ENCODE measurements at places on chromosomes 16 and 17. TPM values are rescaled to one million over a fixed set of nuclear protein-coding genes. Genes with fewer than 3 reads are reported as not detected.

Gene TPSG1
- not detected for total RNA-seq

GRCh38 chr17:50629902-50630301, 4.8 kb upstream of the ABCC3 start:
- DNase-seq = no peak

Gene PNMT
- total RNA-seq = 0.35 TPM

DNA sequence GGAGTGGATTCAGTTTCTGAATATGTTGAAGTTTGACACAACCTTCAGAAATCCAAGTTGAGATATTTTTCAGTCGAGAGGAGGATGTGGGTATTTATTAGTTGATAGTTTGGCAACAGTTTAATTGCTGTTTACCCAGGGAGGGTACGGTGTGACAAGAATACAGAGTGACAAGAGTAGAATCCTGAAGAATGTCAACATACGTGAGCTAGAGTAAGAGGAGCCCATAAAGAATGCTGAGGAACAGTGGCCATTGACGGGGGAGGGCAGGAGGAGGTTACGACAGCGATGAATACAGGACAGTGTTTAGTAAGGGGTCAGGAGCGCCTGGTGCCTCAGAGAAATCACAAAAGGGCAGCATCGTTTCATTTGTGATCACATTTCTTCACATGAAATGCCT, 76.5 kb downstream of the AATF start:
- DNase-seq = no peak

DNA sequence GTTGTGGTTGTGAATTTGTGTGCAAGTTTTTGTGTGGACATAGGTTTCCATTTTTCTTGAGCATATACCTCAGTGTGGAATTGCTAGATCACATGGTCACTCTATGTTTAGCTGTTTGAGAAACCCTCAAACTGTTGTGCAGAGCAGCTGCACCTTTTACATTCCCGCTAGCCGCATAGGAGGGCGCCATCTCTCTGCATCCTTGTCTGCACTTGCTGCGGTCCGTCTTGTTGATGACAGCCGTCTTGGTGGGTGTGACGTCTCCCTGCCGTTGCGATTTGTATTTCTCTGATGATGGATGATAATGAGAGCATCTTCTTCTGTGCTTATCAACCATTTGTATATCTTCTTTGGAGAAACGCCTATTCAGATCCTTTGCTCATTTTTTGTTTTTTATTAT, 25.1 kb upstream of the IL17C start:
- DNase-seq = no peak

GRCh38 chr16:78761427-78761826, 662.0 kb downstream of the WWOX start:
- no peak for DNase-seq

DNA sequence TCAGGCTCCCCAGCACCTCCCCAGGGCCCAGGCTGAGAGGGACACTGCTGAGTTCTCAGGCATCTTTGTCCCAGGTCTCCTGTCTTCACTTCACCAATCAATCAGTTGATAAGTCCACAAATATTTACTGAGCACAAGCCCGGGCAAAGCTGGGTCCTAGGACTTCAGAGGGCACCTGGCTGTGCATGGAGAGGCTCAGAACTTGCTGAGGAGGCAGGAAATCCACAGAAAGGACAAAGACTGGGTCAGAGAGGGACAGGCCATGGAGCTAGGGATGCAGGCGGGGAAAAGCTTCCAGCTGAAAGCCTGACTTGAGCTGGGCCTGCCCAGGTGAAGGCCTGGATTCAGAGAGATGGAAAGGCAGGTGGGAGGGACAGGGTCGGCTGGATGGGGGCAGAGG, 33.2 kb upstream of the C1QL1 start:
- DNase-seq = no peak

DNA sequence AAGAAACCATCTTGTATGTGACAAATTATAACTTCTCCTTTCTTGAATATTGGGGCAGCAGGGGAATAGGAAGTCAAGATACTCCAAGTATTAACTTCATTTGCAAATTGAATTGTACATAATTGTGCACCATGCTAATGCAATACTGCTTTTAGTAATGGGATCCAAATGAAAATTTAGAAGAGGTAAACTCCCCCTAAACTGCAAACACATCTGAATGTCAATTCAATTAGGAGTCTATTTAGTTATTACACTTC, 4.5 kb downstream of the STAT5B start:
- no peak for DNase-seq

Gene MTSS2
- 4.3 TPM for total RNA-seq

Gene CD300E
- total RNA-seq = not detected

Gene CHST4
- not detected for total RNA-seq

Gene SPNS2
- total RNA-seq = 0.53 TPM

Gene KIF2B
- total RNA-seq = not detected

DNA sequence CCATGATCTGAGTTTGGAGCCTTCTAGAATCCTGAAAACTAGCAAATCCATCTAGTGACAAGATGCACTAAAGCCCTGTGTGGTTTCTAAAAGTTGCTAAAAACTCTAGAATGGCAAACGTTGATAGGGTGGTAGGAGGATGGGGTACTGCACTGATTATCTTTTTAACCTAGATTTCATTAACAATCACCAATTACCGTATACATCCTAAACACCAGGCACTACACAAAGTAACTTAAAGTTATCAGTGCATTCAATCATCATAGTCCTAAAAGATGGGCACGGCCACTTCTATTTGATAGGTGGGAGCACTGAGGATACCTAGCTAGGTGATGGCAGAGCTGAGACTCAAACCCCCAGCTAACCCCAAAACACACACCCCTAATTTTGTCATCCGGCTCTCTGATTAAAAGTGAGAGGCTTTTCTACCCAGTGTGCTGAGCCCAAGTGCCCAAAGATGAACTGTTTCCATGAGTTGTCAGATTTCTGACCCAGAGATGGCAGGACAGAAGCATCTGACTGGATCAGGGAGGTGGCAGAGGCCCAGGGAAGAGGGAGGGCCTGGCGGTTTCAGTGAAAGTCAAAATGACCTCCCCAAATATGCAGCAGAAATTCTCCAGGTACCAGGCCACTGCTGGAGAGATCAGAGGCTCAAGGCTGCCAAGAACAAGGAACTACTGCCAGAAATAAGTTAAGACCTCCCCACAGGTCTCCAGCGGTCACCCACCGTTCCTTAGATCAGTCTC, 396.8 kb downstream of the SOX9 start:
- no peak for DNase-seq

- DNase-seq = no peak
These were observed 22.9 kb upstream of the NKD1 start for GRCh38 chr16:50525262-50525661.

Data from T-cell (primary cell).